ENCODE measurements at places on chromosomes 5 and 9.
A peak's percentile ranks its signal among the peaks of the same experiment; 100 is the strongest.

DNA sequence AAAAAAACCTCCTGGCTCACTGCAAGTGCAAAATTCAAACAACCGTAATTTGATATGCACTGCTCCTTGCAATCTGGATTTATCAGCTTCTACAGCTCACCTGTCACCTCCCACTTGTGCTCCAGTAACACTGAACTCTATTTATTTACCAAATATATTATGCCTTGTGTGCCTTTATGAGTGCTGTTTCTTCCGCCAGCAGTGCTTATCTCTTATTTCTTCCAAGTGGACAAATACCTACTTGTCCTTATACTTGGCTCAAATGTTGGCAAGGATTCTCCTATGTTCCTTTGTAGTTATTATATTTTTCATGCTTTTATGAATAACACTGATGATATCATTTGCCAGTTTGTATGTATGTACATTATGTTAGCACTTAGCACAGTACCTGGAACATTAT is 145.7 kb upstream of the ARRDC3 start:
- no peak for DNase-seq

DNA sequence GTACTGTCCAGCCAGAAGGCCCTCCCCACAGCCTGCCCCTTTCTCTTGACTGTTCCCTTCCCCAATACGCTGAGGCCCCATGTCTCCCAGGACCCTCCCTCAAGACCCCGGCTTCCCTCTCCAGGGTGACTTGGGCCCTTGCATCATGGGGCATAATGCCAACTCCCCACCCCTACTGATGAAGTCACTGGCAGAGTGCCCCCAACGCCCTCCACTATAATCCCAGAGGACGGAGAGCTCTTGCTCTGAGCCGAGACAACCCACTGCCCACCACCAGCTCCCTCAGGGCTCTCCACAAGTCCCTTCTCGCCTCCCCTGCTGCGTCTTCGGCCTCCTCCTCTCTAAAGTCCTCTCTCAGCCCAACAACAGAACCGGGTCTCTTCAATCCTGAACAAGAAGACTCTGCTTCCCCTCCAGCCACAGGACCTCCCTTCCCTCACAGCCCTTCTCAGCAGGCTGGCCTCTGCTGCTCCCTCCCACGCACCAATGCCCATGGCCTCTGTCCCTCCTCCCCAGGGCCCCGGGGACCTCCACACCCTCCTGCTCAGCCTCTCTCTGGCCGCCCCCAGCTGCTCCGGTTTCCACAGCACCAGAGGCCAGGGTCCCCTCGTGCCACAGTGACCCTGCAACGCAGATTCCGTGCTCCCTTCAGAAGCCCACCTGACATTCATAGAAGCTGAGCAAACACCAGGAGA is 47.6 kb downstream of the ADAMTS2 start:
- DNase-seq, result no peak

- peak; percentile 55 for DNase-seq
Observed at GRCh38 chr5:172697123-172698121, 56.4 kb downstream of the NEURL1B start.

DNA sequence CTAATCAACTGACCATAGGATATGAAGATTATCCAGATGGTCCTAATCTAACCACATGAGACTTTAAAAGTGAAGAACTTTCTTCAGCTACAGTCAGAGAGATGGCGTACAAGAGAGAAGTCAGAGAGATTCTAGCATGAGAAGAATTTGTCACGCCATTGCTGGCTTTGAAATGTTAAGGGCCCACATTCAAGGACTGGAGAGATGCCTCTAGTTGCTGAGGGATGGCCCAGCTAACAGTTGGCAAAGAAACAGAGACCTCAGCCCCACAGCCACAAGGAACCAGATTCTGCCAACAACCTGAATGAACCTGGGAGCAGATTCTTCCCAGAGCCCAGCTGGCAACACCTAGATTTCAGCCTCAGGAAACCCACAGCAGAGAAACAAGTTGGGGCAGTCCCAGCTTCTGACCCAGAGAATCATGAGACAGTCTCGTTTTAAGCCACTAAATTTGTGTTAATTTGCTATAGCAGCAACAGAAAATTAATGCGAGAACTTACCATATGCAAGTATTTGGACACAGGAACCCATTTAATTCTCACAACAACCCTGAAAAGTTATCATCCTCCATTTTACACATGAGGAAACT is 132.0 kb downstream of the MLLT3 start:
- DNase-seq, result no peak

DNA sequence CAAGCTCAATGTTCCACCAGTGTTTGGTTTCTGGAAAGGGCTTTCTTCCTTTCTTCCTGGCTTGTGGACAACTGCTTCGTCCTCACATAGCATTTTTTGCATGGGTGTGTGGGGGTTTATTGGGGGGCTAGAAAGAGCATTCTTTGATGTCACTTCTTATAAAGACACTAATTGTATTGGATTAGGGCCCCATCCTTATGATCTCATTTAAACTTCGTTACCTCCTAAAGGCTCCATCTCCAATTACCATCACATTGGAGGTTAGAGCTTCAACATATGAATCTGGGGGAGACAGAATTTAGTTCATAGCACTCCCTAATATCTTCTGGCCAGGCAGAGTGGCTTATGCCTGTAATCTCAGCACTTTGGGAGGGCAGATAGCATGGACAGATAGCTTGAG is 6.1 kb upstream of the MACROH2A1 start:
- no peak for DNase-seq

DNA sequence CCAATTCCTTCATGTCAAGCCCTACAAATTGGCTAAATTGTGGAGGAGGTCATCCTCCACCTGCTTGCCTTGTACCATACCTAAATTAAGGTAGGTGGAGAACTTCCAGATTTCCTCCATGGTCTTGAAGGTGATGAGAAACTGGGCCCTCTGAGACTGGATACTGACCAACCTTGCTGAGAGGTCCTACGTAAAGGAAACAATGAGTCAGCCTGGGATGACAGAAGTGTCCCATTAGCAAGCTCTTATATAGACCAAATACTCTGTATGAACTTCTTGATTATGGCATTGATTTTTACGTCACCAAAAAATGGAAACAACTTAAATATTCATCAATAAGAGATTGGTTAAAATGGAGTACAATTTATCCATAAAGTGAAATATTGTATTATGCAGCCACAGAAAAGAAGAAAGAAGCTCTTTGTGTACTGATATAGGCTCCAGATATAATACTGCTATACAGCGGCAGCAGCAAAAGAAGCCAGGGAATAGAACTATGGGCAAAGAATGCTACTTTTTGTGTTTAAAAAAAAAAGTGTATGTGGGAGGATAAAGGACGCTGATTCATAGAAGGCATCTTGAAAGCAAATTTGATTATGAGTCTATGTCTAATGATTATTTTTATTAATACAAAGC is 18.3 kb downstream of the SH3TC2 start:
- DNase-seq, result no peak

DNA sequence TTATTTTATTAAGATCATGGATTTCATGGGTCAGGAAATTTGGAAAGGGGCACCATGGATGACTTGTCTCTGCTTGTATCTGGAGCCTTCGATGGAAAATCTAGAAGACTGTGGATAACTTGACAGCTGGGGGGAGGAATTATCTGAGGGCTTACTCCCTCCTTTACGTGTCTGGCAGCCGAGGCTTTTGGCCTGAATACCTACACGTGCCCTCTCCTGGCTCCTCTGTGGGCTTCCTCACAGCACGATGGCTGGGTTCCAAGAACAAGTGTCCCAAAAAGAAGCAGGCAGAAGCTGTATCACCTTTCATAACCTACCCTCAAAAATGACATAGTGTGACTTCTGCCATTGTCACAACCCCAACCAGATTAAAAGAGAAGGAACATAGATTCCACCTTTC is 228.9 kb downstream of the GRIA1 start:
- no peak for DNase-seq

GRCh38 chr5:106127341-106127781 is 1543.4 kb downstream of the EFNA5 start:
- no peak for DNase-seq

DNA sequence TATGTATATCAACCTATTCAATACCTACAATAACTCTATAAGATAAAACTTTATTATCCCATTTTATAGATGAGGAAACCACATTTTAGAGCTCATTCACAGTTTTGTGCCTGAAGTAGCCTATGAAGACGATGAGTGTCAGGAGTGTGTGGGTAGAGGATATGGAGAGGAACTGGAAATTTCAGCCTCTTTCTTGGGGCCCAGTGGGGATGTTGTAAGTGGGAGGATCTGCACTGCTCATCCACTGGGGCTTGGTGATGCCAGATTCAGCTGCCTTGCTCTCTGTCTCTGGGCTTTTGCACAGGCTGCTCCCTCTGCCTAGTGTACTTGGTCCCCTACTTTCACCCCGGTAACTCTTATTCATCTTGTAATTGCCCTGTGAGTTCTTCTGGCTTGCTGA is 194.7 kb downstream of the SREK1 start:
- no peak for DNase-seq

GRCh38 chr9:132823370-132824145 is 54.5 kb downstream of the AK8 start:
- no peak for DNase-seq

- no peak for DNase-seq
Observed at GRCh38 chr5:110338341-110339083, 388.0 kb downstream of the TMEM232 start.

DNA sequence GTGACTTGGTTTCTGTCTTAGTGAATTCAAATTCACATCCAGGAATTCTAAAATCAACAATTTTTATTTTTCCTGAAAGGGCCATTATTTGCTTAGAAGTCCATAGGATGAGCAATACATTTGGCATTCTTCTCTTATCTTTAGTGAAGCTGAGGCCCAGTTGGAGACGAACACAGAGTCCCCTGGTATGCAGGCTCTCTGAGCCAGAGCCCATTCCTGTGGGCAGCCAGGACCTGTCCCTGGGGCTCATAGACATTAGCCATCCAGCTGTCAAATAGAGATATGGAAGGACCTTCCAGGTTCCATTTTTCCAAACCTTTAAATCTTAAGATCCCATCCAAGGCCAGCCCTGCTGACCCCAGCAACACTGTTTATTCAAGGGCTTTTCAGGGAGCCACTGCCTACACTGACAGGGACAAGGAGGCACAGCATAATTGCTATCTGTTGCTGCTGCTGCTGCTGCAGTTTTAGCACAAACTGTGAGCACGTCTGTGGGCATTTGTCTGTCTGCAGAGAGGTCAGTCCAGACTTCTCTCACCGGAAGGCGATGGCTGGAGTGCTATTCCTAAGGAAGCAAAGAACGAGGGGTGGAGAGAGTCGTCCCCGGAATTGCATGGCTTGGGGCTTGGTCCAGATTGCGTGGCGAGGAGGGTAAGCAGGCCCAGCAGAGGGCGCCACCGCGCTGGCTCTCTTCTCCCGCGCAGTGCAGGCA is 639.0 kb downstream of the CCDC171 start:
- peak; percentile 9 for DNase-seq

- no peak for DNase-seq
Observed at GRCh38 chr9:108519437-108519836, 336.3 kb downstream of the ACTL7B start.

GRCh38 chr5:151222790-151223446 is 974 bp downstream of the CCDC69 start:
- DNase-seq, result no peak

DNA sequence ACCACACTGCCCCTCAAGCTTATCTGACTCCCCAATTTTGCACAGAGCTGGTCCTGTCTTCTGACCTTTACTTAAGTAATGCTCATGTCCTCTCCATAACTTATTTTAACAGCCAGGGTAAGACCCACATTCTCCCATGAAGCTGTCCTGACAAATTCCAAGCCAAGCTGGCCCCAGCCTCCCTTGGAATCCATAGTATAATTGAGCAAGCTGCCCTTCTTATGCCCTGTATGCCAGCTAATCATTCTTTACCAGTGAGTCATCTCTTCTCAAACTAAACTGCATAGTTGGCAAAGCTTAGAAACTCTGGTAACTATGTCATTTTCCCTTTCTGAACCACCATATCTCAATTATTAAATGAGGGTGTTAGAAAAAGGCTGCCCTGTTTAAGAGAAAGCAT is 92.4 kb downstream of the NFIB start:
- DNase-seq, result no peak

DNA sequence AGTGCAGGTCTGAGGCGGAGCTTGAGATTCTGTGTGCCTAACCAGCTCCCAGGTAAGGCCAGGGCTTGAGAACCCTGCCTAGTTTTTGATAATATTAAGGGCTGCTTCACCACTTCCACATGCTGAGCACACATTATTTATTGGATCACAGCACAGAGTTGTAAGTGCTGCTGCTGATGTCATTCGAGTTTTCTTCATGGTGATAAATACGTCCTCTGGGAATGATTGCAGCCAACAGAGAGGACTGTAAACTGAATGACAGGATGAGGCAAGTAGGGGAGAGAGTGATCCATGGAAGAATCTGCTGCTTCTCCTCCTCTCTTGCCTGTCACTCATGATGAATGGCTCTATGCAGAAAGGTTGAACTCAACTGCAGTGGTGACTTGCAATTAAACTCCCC is 77.9 kb upstream of the VPS13A start:
- DNase-seq, result no peak

DNA sequence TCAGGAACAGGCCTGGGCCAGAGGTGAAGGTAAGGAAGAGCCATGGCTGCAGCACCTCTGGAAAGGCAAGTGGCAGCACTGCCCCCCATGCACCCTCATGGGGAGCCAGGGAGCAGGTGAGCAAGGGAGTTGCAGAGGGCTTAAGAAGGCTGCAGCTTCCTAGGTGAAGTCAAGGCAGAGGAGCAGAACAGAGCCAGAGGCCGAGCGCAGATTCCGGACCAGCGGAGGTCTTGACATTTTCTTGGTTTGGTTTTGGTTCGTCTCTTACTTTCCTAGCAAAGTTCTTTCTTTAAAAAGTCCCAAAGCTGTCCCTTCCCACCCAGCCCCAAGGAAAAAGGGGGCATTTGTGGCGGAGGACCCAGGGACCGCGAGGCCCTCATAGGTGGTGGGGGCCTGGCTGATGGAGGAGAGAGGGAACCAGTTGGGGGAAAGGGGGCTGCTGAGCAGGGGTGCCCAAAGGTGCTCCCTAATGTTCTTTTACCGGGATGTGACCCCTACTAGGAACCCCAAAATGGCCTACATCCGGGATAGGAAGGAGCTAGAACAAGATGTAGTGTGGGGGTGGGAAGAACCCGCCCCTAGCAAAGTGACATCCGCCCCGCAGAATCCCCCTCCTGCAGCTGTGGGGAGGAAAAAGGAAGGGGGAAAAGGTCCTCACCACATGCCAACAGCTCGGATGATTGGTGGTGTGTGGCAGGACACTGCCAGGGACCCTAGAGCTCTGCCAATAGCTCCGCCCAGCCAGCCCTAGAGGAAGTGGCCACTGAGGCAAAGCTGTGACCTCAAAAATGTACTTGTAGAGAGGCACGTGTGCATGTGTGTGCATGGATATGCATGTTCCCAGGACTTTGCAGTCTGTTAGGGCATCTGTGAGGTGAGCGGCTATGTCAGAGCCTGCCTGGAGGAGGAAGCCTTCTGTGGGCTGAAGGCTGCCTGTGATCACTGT is 914 bp upstream of the CD72 start:
- DNase-seq, result no peak
